Esophagus squamous epithelium (tissue), 5 donors: ENCODE measurements at places on chromosomes 3 and 15.

- no peak for DNase-seq
These were observed 90.6 kb downstream of the IQSEC1 start for GRCh38 chr3:12982619-12983101.

DNA sequence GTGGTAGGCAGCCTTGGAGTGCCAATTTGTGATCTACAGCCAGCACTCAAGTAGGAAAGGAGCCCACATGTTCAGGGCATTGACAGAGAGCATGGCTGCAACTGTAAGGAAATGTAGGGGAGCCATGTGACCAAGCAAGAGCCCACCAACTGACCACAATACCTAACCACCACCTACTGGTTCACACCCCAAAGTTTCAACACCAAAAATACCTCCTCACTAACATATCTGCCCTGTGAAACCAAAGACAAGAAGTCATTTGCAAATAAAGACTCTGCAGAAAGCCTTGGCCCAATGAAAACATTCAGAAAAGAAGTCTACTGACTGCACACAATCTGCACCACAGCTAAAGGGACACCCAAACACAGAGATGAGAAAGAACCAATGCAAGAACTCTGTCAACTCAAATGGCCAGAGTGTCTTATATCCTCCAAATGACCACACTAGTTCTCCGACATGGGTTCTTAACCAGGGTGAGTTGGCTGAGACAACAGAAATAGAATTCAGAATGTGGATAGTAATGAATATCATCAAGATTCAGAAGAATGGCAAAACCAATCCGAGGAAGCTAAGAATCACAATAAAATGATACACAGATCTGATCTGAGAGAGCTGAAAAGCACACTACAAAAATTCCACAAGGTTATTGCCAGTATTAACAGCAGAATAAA is 40.6 kb downstream of the SLC9C1 start:
- no peak for DNase-seq

GRCh38 chr3:45623393-45623792 is 28.8 kb downstream of the LIMD1 start:
- DNase-seq = no peak

GRCh38 chr15:24878153-24878552 is 76.6 kb upstream of the SNRPN start:
- DNase-seq = no peak

DNA sequence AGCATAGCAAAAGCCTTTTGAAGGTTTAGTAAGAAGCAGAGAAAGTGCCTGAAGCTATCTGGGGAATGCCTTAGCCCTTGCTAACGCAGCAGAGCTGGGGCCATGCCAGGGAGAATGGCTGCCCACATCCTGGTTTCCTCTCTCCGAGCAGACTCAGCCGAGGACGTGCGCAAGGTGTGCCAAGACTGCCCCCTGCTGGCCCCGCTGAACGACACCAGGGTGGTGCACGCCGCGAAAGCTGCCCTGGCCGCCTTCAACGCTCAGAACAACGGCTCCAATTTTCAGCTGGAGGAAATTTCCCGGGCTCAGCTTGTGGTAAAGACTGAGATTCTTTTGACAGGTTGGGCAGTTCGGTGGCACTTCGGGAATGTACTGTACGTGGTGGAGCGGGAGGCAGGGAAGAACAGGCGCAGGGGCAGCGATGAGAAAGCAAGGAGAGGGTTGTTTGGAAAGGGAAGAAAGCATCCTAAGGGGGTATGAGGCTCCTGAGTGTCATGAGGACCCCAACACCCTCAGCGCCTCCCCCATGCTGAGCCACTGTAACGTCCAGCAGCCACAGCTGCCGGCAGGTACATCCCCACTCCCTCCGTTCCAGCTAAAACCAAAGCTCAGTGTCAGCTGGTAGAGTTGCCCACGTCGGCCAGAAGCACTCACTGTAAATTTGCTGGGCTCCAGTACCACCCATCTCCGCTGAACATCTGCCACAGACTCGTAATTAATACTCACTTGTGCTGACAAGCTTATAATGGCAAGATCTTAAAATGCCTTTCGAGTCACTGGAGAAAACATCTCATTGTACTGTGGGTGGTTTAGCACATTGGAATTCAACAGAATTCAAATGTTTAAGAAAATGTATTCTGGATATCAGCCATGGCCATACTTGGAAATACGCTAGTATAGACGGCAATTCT is 4.4 kb downstream of the AHSG start:
- peak; percentile 49 for DNase-seq

GRCh38 chr15:70486451-70487386 is 276.6 kb downstream of the UACA start:
- peak; percentile 11 for DNase-seq

- no peak for DNase-seq
These were observed 304.1 kb upstream of the EPHA6 start for GRCh38 chr3:96510334-96510733.

DNA sequence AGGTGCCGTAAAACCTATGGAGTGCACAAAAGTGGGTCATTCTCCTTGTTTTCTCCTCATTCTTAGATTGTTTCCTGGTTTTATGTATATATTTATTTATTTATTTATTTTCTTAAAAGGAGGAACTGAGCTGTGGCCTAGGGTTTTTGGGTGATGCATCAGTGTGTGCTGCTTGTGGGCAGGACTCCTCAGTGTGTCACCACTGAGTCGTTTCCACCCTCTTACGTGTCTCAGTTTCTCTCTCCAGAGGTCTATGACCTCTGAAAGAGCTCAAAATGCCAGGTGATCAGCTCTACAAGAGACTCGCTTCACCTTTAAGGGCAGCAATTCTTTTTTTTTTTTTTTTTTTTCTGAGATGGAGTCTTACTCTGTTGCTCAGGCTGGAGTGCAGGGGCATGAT is 72.9 kb downstream of the CD200 start:
- DNase-seq = no peak

- no peak for DNase-seq
These were observed 3.9 kb upstream of the TMC3 start for GRCh38 chr15:81377871-81378270.

- no peak for DNase-seq
These were observed 60.0 kb downstream of the NR1I2 start for GRCh38 chr3:119841808-119842471.

GRCh38 chr15:98812716-98813446 is 164.5 kb downstream of the IGF1R start:
- DNase-seq = no peak

DNA sequence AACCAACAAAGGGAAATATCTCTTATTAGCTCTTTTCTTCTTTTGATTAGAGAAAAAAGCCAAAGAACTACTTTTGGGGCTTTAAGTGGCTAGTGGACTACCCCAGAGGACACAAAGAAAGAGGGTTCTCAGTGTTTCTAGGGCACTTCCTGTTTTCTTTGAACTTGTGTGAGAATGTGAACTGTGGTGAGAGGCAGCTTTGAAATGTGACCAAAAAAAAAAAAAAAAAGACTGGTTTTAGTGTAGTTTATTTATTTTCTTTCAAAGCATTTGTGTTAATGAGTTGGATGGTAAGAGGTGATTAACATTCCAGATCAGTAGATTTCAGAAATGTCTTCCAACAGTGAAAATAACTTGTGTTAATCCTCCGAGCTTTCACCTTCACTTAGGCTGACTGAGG is 32.4 kb downstream of the SELENOT start:
- no peak for DNase-seq

DNA sequence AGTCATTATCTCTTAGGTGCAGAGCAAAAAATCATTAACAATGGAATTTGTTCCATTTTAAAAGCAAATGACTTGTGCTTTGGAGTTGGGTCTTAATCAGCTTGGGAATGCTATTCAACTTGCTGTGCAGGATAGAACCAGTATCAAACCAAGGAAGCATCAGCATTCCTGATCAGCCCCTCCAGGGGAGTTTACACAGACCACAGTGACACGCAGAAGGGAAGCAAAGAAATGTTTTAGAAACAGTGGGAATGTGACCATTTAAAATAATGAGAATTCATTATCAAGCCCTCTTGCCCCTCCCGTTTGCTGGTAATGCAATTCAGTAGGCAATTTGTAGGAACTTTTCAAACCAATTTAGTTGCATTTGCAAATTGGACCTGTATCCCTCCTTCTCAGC is 155.1 kb downstream of the LRTM1 start:
- no peak for DNase-seq

- no peak for DNase-seq
These were observed 1300.1 kb upstream of the ALCAM start for GRCh38 chr3:104066658-104067057.

- no peak for DNase-seq
These were observed 17.1 kb upstream of the GCNT3 start for GRCh38 chr15:59594493-59594942.

GRCh38 chr3:76495216-76495615 is 544.7 kb upstream of the ROBO2 start:
- DNase-seq = no peak

DNA sequence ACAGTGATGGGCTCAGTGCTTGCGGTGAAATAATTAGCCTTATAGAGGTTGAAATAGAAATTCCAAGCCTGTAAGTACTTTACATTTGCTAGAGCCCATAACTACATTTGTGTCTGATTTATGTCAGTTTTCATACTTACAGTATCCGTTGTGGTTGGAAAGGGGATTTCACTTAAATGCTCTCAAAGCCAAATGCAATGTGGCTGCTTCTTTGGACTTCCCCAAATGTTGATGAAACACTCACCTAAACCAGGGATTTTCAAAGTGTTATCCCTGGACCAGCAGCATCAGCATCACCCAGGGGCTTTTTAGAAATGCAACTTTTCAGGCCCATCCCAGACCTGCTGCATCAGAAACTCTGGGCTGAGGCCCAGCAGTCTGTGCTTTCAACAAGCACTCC is 378.7 kb downstream of the MCTP2 start:
- DNase-seq = no peak

- no peak for DNase-seq
These were observed 27.6 kb downstream of the HDAC11 start for GRCh38 chr3:13507570-13508339.

- no peak for DNase-seq
These were observed 13.6 kb upstream of the RBMS3 start for GRCh38 chr3:29267226-29267625.

DNA sequence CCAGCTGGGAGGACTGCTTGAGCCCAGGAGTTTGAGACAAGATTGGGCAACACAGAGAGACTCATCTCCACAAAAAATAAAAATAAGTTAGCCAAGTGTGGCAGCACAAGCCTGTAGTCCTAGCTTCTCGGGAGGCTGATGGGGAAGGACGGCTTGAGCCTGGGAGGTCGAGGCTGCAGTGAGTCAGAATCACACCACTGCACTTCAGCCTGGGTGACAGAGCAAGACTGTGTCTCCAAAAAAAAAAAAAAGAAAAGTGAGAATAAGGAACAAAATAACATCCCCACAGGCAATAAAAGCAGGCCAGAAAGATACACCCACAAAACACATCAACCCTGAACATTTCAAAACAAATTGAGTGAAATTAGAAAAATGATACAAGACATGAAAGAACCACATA is 48.7 kb upstream of the OCA2 start:
- no peak for DNase-seq

- DNase-seq = no peak
These were observed 33.0 kb upstream of the TEX264 start for GRCh38 chr3:51637941-51638471.

DNA sequence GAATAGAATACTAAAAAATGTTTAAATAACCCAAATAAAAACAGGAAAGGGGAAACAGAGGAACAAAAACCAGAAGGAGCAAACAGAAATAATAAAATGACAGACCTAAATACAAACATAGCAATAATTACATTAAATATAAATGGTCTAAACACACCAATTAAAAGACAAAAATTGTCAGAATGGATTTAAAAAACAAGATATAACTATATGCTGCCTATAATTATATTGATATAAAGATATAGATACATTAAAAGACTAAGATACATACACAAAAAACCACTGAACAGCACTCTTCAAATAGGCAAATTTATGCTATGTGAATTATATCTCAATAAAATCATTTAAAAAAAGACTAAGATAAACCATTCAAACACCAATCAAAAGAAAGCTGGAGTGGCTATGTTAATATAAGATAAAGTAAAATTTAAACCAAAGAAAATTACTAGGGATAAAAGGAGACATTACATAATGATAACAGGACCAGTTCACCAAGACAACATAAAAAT is 168.9 kb downstream of the SMAD6 start:
- no peak for DNase-seq

- DNase-seq = no peak
These were observed 235.4 kb upstream of the RGMA start for GRCh38 chr15:93324186-93324975.

DNA sequence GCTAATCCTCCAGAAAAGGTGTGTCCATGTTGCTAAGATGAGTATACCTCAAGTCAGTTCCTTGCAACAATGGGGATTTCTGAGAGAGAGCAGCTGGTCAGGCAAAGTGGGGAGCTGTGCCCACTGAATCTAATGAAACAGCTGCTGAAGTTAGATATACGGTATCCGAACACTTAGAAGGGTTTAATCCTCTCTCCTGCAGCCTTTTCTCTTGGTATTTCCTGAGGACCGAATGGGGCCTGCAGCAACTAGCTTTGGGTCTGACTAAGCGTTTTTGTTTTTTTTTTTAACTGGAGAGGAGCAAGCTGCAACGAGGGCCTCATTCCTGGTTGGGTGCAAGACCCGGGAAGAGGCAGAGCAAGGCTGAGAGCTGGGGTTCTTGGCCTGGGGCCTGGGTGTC is 37.6 kb upstream of the BNC1 start:
- no peak for DNase-seq

- DNase-seq = no peak
These were observed 34.8 kb upstream of the CFAP20DC start for GRCh38 chr3:59084583-59084982.

GRCh38 chr3:43959498-43960447 is 269.0 kb downstream of the ABHD5 start:
- DNase-seq = no peak

DNA sequence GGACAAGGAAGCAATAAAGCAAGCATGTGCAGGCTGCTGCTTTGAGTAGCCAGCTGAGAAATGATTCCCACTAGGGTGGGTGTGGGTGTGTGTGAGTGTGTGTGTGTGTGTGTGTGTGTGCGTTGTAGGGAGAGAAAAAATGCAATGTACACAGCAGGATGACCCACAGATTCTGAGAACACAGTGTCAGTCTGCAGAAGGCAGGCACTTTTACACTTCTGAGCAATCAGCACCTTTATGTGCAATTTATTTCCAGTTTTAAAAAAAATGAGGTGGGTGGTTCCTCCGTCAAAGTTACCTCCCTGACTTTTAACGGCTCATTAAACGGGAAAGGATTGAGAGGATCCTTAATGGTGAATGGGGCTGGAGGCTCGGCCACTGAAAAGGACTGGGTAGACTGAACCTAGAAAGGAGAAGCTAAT is 38.5 kb upstream of the LIPC start:
- no peak for DNase-seq

- DNase-seq = no peak
These were observed 28.9 kb upstream of the ICE2 start for GRCh38 chr15:60507596-60508424.

- DNase-seq = no peak
These were observed 41.6 kb downstream of the MB21D2 start for GRCh38 chr3:192875971-192876565.

DNA sequence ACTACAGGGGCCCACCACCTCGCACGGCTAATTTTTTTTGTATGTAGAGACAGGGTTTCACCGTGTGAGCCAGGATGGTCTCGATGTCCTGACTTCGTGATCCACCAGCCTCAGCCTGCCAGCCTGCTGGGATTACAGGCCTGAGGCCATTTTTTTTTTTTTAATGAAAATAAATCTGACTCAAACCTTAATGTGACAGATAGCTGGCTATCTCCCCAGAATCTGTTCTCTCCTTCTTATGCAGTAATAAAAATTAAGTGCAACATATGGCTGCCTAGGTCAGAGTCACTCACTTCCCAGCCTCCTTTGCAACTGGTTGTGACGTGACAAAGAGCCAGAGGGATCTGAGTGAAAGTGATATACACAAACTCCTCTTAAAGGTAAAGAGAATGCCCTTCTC is 53.0 kb downstream of the ZNF148 start:
- no peak for DNase-seq

- no peak for DNase-seq
These were observed 537.1 kb downstream of the RSL24D1 start for GRCh38 chr15:54659646-54660045.
